Smooth muscle cell of bladder (primary cell): ENCODE measurements at places on chromosomes 11 and 22. TPM values are rescaled to one million over a fixed set of nuclear protein-coding genes. Genes with fewer than 3 reads are reported as not detected.

Gene RTN4RL2
- 0.09 TPM in 1 of 2 replicates, not detected in the other for total RNA-seq

Gene MADD
- 9.2 and 12.0 TPM in 2 replicates for total RNA-seq

Gene MRPL40
- total RNA-seq, result 49.2 and 54.9 TPM in 2 replicates

Gene VPREB1
- total RNA-seq, result not detected in 2 replicates

Gene GLYAT
- total RNA-seq, result not detected in 2 replicates

Gene ACR
- not detected in 2 replicates for total RNA-seq

Gene YPEL4
- 1.4 and 1.6 TPM in 2 replicates for total RNA-seq

Gene LMO2
- total RNA-seq, result 0.09 and 0.14 TPM in 2 replicates

Gene HINFP
- total RNA-seq, result 12.7 and 14.3 TPM in 2 replicates

Gene HBG1
- not detected in 2 replicates for total RNA-seq

Gene BMAL1
- 9.2 and 12.5 TPM in 2 replicates for total RNA-seq

Gene OR5A1
- not detected in 2 replicates for total RNA-seq

Gene PKP3
- total RNA-seq, result 1.3 and 1.6 TPM in 2 replicates

Gene CEND1
- 0.28 and 0.85 TPM in 2 replicates for total RNA-seq

Gene MLC1
- total RNA-seq, result 0.65 and 3.1 TPM in 2 replicates

Gene PLEKHA7
- total RNA-seq, result under 0.01 and 0.18 TPM in 2 replicates

Gene CNGA4
- total RNA-seq, result under 0.01 and 0.09 TPM in 2 replicates

Gene IRAG1
- total RNA-seq, result 14.4 and 22.9 TPM in 2 replicates

Gene RASD2
- total RNA-seq, result under 0.01 and 0.46 TPM in 2 replicates

Gene OR5AP2
- not detected in 2 replicates for total RNA-seq

Gene OR8D1
- not detected in 2 replicates for total RNA-seq

Gene ALDH3B1
- 24.9 and 28.6 TPM in 2 replicates for total RNA-seq

Gene KREMEN1
- 12.6 and 15.4 TPM in 2 replicates for total RNA-seq

Gene NUDT22
- 48.2 and 52.0 TPM in 2 replicates for total RNA-seq

Gene TRIM49
- not detected in 2 replicates for total RNA-seq

Gene DUSP8
- total RNA-seq, result under 0.01 and 0.09 TPM in 2 replicates

Gene PHETA2
- 15.8 and 21.5 TPM in 2 replicates for total RNA-seq

Gene KCNE3
- total RNA-seq, result 5.5 and 18.1 TPM in 2 replicates

Gene OR51B4
- total RNA-seq, result not detected in 2 replicates

Gene SUN2
- total RNA-seq, result 42.7 and 48.8 TPM in 2 replicates

Gene GAL
- 0.43 TPM in 1 of 2 replicates, not detected in the other for total RNA-seq

Gene OR2AG2
- total RNA-seq, result under 0.01 TPM in 2 replicates

Gene OR2AT4
- not detected in 2 replicates for total RNA-seq

Gene OR10A3
- total RNA-seq, result not detected in 2 replicates

Gene ANGPTL5
- under 0.01 TPM in 2 replicates for total RNA-seq

Gene TNNT3
- total RNA-seq, result 0.37 TPM in 1 of 2 replicates, not detected in the other

Gene CD44
- 225 and 339 TPM in 2 replicates for total RNA-seq

Gene C11orf97
- not detected in 2 replicates for total RNA-seq

Gene MMP11
- total RNA-seq, result 9.2 and 19.8 TPM in 2 replicates

Gene AMPD3
- 5.2 and 6.5 TPM in 2 replicates for total RNA-seq

Gene MAPK8IP2
- 0.28 TPM in 2 replicates for total RNA-seq

Gene SEPTIN3
- total RNA-seq, result 0.09 and 0.14 TPM in 2 replicates

Gene MMP10
- 1.2 and 6.1 TPM in 2 replicates for total RNA-seq

Gene ZDHHC8
- total RNA-seq, result 3.1 and 6.3 TPM in 2 replicates
